Central memory CD4-positive, alpha-beta T cell (primary cell): ENCODE measurements at places on chromosomes 5 and 9.

GRCh38 chr9:122788831-122789230 is at the start of gene OR5C1:
Gene OR5C1, plus strand, starts transcription at chr9:122788933. Its CDS starts 0 bp downstream, at chr9:122788933.
- no peak for DNase-seq

- DNase-seq, result no peak
Observed at GRCh38 chr9:8401961-8402705, 602.6 kb upstream of the DMAC1 start.

DNA sequence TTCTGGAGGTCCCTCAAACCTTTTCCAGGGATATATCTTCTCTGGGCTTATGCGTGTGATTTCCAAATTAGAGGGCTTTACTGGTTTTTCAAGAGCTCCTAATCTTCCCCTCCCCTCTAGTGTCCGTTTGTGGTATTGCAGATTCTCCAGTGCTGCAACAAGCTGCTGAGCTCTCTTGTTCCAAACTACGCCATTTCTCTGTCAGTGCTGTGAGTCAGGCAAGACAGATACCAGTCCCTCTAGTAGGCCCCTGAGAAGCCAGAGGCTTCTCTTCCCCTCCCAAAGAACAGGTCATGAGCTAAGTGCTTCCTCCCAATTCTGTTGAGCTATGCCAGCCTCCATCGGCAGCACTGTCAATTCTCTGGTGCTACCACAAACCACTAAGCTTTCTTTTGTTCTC is 149.5 kb downstream of the FANCC start:
- DNase-seq, result peak; percentile 30

- no peak for DNase-seq
Observed at GRCh38 chr9:101028346-101029314, at the start of gene PLPPR1. Gene PLPPR1, plus strand, starts transcription at chr9:101028727.

- no peak for DNase-seq
Observed at GRCh38 chr9:12783767-12784460, 9.1 kb downstream of the LURAP1L start.

GRCh38 chr5:79513308-79513703 is 628 bp downstream of the HOMER1 start:
- peak; percentile 10 for DNase-seq

GRCh38 chr5:177378884-177379883 is 5.0 kb upstream of the SLC34A1 start:
- no peak for DNase-seq

GRCh38 chr5:67578011-67578410 is 381.4 kb upstream of the CD180 start:
- no peak for DNase-seq

DNA sequence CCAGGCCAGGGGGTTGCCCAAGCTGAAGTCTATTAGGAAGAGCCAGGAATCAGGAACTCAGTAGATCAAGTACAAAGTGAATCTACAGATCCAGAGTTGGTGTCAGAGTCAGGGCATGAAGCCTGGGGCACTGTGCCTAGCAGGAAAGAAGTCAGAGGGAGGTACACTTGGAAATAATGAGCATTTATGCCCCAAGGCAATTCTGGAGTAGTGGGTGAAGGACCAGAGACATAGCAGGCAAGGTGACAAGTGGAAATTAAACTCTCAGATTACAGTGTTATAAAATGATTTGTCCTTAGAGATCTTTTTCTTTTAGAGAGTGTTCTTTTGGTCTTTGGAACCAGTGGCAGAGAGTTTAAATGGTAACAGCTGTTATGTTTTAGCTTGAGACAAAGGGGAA is 138.0 kb downstream of the ADAMTSL1 start:
- DNase-seq, result no peak

GRCh38 chr5:31995006-31995405 is 179.1 kb downstream of the GOLPH3 start:
- DNase-seq, result no peak

DNA sequence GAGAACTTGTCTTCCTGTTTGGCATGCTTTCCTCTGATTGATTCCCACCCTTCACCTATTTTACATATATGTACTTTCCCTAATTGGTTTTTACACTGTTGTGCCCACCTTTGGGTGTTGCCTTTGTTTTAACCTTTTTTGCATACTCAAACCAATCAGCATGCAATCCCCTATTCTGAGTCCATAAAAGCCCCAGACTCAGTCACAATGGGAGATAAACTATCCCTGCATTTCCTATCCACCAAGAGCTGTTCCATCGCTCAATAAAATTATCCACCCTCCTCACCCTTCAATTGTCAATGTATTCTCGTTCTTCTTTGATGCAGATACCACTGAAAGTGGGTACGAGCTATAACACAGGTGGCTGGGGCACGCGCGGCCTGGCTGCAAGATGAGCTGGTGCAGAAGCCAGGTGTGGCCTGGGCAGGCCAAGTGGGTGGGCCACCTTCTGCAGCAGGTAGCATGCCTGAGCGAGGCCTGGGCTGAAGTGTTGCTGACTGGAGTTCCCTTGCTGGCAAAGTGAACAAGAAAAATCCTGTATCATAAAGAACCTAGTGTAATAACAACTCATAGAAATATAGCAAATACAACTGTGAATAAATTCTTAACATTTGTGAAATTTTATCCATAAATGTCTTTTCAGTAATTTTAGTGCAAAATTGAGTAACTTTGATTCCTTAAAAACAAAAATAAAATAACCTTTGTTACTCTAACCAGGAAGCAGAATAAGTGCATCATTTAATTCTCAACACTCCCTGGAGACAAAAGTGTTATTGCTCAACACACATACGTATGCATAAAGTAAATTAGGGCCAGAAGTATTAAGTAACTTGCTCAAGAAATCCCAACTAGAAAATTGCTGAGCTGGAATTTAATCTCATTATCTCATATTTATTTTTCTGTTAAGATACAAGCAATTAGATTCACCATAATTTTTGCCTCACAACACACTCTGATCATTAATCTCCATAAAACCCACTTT is 685.3 kb upstream of the EDIL3 start:
- no peak for DNase-seq

DNA sequence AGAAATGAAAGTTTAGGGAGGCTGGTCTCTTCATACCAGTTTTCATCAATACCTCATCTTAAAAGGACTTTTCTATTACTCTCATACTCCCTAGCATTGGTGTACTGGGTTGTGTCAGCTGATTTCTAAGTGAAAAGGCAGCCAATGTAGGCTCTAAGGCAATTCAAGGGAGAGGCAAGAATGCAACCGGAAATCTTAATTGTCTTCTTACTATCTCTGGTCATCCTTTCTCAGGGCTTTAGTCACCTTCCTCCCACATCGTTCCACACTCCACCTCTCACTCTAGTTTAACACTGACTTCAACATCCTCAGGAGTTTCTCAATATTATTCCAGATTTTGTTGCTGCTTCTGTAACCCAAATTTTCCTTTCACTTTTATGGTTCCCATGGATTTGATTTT is 281.8 kb upstream of the RFX3 start:
- DNase-seq, result no peak

DNA sequence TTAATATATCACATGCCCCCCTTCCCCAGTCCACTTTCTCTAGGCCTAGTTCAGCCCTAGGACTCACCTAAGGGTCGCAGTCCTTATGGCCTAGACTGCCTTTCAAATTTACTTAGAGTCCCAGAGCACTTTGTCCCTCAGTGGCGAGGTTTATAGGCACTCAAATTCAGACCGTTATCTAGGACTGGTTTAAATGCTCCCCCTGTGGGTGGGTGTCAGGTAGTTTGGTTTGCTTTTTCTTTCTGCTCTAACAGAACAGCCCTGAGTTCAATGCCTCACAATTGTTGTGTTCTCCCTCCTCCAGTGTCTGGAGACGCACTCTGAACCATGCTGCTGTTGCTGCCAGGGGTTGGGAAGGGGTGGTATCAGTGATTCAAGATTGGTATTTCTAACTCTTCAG is 317.1 kb downstream of the MAT2B start:
- no peak for DNase-seq

GRCh38 chr9:97059626-97060025 is 20.7 kb upstream of the CTSV start:
- no peak for DNase-seq

DNA sequence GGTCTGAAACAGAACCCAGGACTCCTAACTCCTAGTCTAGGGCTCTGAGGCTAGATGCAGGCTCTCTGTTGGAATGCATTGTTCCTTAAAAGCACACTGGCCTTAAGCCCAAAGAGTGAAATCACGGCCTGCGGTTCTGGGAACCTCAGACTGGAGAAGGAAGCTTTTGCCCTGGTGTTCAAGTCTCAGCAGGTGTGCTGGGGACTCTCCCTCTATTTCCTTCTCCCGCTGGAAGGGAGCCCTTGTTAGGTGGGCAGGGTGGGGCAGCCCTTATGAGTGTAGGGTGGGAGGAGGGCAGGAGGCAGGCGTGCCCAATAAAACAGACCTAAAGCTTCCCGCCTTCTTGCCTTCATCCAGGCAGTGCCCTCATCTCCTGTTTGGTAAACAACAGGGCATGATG is 1.8 kb upstream of the PPARGC1B start:
- DNase-seq, result no peak

- no peak for DNase-seq
Observed at GRCh38 chr5:149420545-149421371, 41.7 kb upstream of the IL17B start.

DNA sequence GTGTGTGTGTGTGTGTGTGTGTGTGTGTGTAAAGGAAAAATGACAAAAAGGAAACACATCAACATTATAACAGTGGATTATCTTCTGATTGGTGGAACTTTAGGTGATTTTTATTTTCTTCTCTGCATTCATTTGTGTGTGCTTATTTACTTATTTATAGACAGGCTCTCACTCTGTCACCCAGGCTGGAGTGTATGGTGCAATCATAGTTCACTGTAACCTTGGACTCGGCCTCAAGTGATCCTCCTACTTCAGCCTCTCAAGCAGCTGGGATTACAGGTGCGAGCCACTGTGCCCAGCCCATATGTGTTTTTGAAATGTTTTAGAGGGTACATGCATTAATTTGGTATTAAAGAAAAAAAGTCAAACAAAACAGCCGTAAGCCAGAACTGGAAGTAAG is 39.1 kb downstream of the FAT2 start:
- no peak for DNase-seq

GRCh38 chr5:95080030-95080429 is 204.9 kb downstream of the MCTP1 start:
- no peak for DNase-seq

DNA sequence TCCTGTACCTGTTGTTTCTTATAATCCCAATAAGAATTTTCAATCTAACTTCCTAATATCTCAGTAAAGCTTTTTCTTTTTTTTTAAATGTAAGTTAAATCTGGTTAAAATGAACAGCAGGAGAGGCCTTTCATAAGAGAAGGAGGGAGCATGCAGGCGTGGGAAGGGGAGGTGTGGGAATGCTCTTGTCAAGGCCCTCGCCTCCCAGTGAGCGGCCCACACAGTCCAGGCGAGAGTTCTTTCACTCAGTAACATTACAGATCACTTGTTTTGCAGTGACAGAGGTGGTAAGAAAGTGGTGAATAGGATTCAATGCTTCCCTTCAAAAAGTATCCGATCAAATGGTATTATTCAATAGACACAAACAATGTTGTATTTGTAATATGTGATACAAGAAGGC is 125.0 kb downstream of the EPB41L4A start:
- DNase-seq, result no peak

DNA sequence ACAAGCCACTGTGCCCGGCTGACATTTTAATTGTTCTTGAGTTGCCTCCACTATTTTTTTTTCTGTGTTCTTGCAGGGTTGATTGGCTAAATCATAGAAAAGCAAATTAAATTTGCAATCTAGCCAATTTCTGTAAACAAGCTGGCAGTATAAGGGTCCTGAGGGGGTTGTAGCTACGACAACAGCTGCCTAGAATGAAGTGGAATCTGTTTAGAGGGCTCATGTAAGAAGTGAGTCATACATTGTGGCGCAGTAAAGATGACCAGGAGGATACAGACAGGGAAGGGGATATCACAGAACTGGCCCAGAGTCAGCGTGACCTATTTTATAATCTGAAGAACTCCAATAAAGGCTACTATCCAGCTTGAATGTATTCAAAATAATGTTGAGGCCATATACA is 82.2 kb upstream of the TLE1 start:
- no peak for DNase-seq

DNA sequence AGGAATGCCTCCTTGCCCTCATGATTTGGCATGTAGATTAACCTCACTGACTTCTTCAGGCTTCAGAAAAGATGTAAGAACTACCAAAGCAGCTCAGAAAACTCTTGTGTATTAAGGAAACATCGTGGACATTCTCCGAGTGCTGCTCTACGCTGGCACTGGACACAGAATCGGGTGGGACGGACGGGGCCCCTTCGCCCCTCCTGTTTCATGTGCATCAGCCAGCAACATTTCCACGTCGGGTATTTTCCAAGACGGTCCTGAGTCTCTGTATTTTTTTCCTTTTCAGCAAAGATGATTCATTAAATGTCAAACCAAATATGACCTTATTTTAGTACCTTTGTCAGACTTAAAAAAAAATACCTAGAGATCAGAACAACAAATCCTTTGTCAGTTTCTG is 583.6 kb downstream of the CCDC171 start:
- no peak for DNase-seq

GRCh38 chr5:5494489-5495402 is 72.3 kb downstream of the ICE1 start:
- peak; percentile 81 for DNase-seq

DNA sequence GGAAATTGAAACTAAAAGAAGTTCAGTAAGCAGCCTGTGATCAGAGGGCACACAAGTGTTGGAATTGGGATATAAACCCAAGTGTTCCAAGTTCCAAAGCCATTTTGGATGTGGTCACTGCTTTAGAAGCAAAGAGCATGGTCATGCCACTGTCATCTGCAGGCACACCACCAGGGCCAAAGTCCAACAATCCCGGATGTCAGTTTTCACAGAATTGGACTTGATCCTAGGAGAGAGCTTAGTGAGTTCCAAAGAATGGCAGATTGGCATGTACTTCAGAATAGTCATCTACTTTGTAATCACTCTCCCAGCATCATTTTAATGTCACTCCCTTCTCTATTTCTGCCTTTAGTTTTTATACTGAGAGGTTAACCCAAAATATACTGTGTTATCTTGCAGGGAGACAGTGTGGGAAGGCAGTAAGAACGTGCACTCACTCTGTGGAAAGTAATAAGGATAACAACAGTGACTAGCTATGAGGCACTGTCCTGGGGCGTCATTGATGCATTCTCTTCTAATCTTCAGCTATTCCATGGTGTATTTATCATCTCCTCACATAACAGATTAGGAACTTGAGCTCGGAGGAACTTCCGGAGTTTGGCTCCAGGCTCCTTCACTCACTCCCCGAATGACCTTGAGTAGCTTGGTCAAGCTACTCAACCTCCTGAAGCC is 388.0 kb downstream of the ACTL7B start:
- no peak for DNase-seq

DNA sequence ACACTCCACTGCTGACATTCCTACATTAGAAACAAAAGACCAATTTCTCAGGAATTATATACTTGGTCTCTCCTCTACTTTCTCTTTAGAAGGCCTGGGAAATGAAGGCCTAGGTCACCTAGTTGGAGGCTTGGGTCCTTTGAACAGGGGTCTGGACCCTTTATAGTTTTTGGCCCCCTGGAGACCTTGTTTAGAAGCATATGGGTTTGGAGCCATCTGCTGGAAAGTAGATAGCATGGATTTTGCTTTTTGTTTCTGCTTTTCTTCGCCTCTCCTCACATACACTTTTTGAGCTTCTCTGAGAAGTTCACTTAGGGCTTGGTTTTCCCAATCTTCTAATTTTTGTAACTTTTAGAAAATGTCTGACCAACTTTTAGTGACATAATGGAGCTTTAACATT is 67.1 kb upstream of the CDK20 start:
- DNase-seq, result no peak

- no peak for DNase-seq
Observed at GRCh38 chr5:173291722-173292658, 36.2 kb downstream of the STC2 start.
